ENCODE measurements at places on chromosomes 13 and 19.

DNA sequence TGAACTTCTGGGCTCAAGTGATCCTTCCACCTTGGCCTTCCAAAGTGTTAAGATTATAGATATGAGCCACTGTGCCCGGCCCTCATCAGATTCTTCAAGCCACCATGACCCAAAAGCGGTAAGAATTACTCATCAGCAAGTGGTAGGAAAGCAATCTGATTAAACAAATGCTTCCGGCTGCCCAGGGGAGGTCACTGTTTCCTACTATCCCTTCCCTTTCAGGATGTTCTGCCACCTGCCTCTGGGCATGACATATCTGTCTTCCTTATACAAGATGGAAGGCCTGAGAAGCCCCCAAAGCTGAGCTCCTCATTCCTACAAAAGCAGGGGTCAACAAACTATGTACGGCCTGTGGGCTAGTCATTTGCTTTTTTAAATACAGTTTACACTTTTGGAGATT lies 7.0 kb downstream of the ABHD8 start:
- no peak for DNase-seq

- DNase-seq, result no peak
These were observed 112.5 kb downstream of the LACC1 start for GRCh38 chr13:43992211-43992610.

- DNase-seq, result no peak
These were observed 4.8 kb downstream of the ZNF304 start for GRCh38 chr19:57355916-57356315.

DNA sequence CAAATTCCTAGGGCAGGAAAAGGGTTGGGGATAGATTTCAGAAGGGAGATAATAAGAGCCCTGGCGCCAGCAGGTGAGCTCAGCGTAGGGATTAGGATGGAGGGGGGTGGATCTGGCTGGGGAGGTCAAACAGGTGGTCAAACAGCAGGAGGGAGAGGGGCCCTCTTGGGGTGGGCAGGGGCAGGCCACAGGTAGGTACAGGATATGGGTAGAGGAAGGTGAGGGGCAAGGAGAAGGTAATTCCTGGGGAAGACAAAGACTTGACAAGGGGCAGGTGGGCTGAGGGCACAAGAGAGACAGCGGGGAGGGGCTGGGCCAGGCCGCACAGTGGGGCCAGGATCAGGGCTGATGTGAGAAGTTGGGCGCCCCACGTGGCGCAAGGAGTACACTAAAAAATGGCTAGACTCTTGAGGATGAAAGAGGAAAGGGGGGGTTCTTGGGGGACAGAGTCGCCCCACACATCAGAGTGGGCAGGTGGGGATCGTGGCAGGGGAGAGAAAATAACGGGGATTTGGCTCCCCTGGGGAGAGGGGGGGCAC lies 713 bp downstream of the KRI1 start:
- peak; percentile 74 for DNase-seq

DNA sequence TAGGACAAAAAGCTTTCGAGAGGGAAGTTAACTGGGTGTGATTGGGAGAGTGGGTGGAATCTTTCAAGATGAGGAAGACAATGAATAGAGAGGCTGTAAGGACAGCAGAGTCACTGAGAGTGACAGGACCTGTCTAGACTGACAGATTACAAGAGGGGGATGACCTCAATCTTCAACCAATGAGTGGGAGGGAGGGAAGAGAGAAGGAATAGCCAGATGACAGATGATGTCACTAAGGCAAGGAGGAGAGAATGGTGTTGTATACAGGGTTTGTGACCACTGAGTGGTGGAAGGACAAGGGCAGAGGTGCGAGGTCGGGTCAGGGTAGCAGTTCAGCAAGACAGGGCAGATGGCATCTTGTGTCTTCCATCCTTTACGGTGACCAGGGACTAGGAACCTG lies 5.8 kb upstream of the ILF3 start:
- no peak for DNase-seq

All from eye (tissue), 1 donor.